ENCODE measurements at places on chromosomes 12 and 14.

DNA sequence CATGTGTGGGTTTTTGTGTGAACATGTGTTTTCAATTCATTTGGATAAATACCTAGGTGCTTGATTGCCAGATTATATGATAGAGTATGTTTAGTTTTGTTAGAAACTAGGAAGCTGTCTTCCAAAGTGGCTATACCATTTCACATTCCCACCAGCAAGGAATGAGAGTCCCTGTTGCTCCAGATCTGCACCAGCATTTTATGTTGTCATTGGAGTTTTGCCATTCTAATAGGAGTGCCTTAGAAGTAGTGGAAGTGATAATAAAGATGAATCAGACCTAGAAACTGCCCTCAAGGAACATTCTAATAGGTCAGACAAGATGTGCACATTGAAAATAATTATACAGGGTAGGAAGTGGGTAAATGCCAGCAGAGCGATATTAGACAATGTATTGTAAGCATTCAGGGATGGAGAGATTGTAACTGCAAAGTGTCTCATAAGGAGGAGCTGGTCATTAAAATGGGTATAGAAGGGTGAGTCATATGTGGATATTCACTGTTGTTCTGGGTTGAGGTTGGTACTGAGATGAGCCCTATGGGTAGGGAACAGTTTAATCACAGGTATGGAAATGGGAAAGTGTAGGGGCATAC, 71.4 kb downstream of the MNAT1 start:
- no peak for DNase-seq

GRCh38 chr12:12899530-12900380, 8.4 kb downstream of the GPRC5A start:
- DNase-seq: no peak

- DNase-seq: no peak
Observed at GRCh38 chr12:89349814-89350213, 2.5 kb downstream of the DUSP6 start.

GRCh38 chr12:132430838-132431774, 58.8 kb upstream of the FBRSL1 start:
- no peak for DNase-seq

- DNase-seq: no peak
Observed at GRCh38 chr12:89661706-89662330, 46.8 kb downstream of the ATP2B1 start.

GRCh38 chr12:41777064-41777790, 367.4 kb downstream of the GXYLT1 start:
- DNase-seq: no peak

DNA sequence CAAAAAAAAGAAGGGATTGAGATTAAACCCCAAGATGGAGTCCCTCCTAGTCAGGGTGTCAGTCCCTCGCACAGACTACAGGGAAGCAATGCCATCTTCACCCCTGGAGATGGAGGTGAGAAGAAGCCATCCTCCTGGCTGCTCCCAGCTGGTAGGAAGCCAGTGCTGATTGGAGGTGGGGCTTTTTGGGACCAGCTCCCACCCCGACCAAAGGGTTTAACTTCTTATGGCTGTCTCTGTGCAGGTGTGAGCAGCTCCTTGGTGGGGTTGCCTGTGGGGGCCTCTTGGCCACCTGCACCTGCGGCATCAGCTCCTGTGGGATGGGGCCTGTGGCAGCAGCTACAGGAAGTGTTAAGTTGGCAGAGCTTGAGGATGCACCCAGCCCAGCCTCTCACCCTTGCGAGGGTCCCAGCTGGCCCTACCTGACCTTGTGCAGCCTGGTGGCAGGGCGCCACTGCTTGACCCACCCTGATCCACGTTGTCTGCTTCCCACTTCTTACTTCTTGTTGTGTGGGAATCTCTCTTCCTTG, 3.8 kb upstream of the KRT86 start:
- DNase-seq: no peak

DNA sequence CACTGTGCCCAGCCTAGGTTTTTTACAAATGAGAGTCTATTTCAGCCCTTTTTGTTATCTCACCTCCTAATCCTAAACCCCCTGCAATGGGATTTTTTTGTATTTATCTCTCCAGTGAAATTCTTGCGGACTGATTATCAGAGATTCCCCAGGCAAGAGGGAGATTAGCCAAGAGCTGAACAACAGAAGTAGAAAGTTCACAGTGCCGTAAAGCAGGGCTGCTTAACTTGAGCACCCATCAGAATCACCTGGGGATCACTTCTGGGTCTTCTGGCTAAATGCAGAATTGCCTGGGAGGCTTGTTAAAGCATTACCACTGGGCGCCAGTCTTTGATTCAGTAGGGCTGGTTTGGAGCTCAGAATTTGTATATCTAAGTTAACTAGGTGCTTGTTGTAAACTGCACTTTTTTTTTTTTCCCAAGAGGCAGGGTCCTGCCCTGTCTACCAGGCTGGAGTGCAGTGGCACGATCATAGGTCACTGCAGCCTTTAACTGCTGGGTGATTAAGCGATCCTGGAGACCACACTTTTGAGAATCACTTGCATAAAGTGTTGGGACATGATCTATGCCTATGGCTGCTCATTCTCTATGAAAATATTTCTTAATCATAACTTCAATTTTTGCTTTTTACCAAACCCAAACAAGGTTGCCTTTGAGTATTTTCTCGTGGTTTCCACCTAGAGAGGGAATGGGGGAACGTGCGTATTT, 1.1 kb upstream of the DPPA3 start:
- no peak for DNase-seq

GRCh38 chr12:70741256-70741655, 104.0 kb upstream of the PTPRB start:
- DNase-seq: no peak

GRCh38 chr12:102425109-102426039, 55.0 kb downstream of the IGF1 start:
- DNase-seq: no peak

- DNase-seq: no peak
Observed at GRCh38 chr12:7937833-7938506, 2.0 kb upstream of the SLC2A3 start.

DNA sequence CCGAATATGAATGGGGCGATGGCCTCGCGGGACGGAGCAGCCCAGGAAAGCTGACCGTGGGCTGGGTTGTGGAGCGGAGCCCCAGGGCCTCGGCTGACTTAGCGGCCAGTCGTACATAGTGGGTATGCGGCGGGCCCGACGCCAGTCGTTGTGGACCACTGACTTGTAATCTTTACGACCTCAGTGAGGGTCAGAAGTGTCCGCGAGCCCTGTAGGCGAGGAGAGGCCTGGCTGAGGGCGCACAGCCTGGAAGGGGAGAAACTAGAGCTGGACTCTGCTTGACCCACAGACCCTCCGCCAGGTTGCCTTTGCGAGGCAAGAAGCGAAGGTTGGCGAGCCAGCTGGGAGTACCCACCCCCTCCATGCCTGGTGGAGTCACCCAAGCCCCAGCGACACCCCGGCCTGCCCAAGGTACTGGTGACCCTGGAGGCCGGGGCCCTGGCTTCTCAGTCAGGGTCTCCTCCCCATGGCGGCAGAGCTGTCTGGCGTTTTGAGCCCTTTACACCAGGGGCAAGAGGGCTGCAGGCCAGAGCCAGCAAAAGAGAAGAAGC, 15.6 kb upstream of the DYNC1H1 start:
- no peak for DNase-seq

DNA sequence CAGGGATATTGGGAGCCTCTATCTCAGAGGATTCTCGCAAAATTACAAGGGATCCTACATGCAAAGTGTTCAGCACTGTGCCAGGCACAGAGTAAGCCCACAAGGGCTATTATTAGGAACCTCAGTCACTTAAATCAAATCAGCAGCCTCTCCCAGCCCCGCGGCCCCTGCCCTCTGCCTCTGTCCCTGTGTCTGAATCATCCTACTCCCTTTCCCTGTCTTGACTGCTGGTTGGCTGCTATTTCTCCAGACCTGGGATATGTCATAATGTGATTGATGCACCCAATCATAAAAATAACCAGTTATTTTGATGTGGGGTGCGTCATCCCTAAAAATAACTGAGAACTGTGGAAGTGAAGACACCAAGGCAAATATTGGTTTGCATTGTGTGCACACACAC, 176.3 kb downstream of the KSR2 start:
- DNase-seq: no peak

DNA sequence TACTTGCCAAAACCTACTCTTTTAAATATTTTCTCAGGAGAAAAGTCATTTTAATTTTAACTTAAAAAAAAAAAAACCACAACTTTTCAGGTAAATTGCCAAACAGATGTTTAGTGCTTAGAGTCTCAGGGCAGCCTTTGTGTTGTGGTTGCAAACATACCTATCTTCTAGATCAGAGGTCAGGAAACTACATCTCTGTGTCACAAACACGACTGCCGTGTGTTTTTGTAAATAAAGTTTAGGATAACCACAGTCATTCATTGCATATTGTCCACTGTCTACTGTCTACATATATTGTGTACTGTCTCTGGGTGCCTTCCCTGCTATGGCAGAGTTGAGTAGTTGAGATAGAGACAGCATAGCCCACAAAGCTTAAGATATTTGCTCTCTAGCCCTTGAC, 48.9 kb downstream of the DYRK2 start:
- DNase-seq: no peak

DNA sequence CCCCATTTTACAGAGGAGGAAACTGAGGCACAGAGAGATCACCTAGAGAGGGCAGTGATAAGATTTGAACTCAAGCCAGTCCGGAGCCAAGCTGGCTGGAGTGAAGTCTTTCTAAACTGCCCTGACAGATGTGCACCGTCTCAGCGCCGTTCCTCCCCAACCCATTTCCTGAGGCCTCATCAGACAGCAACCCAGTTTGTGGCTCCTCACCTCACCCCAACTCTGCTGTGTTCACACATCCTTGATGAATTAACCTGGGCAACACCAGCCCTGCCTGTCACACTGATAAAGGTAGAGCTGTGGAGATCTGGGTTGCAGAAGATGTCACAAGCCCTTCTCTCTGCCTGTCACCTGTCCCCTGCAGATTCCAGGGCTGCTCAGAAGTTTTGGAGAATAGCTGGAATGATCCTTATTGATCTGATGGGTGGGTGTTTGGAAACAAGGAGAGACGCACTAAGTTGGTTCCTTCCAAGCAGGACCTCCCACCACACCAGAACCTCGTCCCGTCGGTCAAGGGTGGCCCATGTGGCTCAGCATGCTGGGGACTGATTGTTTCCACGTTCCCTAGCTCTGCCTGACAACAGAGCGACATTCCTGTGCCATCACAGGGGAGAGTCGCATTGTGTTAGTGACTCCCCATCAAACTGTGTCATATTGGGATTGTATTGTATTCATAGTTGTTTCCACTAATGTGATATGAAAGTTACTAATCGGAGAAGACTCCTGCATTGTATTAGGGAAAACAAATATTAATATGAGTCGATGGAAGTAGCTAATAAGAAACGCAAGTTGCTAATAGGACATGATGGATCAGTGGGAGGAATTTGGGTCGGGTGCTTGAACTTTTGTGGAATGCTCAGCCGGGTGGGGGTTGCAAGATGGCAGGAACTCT, 200.6 kb downstream of the PHETA1 start:
- DNase-seq: no peak

DNA sequence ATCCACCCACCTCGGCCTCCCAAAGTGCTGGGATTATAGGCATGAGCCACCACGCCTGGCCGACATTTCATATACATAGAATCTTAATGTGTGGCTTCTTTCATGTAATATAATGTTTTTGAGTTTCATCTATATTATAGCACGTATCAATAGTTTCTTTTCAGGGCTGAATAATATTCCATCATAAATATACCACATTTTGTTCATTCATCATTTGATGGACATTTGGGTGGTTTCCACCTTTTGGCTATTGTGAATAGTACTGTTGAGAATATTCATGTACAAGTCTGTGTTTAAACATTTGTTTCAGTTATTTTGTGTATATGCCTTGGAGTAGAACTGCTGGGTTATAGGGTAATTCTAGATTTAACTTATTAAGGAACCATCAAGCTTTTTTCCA, 12.0 kb downstream of the ACVR1B start:
- no peak for DNase-seq

GRCh38 chr12:32418903-32419519, 19.7 kb downstream of the FGD4 start:
- DNase-seq: no peak

DNA sequence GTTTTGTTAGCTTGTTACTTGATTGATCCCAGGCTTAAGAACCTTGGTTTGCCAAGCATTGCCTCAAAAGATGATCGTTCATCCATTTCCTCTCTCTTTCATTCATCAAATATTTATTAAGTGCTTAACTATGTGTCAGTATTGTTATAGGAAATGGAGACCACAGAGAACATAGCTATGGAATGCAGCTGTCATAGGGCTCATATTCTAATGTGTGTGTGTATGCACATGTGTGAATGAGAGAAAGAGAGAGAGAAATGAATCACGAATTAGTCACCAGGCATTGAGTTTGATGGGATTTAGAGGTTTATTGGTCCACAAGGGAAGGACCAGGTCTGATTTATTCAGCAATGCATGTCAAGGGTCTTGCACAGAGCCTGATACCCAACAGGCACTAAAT, 71.0 kb upstream of the FBXO21 start:
- no peak for DNase-seq

DNA sequence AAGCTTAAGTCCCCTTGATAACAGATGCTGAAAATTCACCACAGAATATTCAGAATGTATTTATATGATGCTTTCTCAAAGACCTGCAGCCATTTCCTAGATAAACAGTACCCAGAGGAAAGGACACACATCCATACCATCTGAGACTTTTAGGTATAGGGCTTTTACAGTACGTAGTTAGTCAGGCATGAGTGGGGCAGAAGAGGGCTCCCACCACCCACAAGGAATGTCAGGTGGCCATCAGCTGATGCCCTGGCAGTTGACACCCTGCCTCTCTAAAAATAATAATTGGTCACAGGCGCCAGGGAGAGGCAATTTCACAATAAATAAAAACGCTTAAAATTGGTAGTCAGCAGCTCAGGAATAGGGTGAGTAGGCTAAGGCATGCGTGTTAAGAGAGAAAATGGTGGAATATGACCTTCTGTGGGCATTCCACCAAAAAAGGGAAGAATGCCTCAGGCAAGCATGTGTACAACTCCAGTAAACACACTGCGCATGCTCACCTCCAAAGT, 7.8 kb upstream of the TAS2R46 start:
- DNase-seq: no peak

DNA sequence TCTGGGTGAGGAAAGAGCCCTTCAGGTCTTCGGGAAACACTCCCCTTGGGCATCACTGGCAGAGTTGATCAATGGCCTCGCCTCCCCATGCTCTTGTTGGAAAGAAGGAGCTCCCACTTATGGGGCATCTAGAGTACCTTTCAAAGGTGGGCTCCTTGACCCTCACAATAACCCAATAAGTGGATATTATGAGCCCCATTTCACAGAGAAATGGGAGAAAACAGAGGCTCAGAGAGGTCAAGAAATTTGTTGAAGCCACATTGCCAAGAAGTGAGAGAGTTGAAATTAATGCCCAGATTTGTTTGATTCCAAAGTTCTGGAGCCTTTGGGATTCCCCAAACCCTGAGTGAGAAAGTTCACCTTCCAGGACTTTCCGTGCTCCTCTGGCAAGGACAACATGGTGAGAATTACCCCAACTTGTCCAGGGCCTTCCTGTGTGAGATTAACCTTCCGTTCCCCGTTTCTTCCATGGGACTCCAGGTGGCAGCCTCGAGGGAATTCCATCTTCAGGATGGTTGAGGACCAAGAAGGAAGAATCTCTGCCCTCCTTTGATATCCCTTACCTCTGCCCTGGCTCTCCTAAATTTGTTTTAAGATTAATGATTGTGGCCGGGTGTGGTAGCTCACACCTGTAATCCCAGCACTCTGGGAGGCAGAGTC, 7.5 kb upstream of the CHD4 start:
- no peak for DNase-seq

Data from activated CD8-positive, alpha-beta memory T cell treated with anti-CD3 and anti-CD28 coated beads for 1 hour (primary cell).